Lower lobe of right lung (tissue), 2 donors: ENCODE measurements at places on chromosomes 5 and 9. TPM values are rescaled to one million over a fixed set of nuclear protein-coding genes. Genes with fewer than 3 reads are reported as not detected.
A peak's percentile ranks its signal among the peaks of the same experiment; 100 is the strongest.

- H3K27ac ChIP-seq: no peak overlapping the region
- no peaks in the 10 kb centered on the region for H3K4me1 ChIP-seq
- no peaks in the 10 kb centered on the region for H3K36me3 ChIP-seq
- no peak overlapping the region for H3K4me3 ChIP-seq
These were observed 148.5 kb upstream of the PUM3 start for GRCh38 chr9:2992427-2992826.

- H3K36me3 ChIP-seq: peaks cover 6% of the 10 kb centered on the region
- DNase-seq: peak; percentile 77
- H3K27me3 ChIP-seq: no peaks in the 10 kb centered on the region
- H3K27ac ChIP-seq: no peak overlapping the region
These were observed 31.8 kb upstream of the ORM1 start for GRCh38 chr9:114291064-114291474.

DNA sequence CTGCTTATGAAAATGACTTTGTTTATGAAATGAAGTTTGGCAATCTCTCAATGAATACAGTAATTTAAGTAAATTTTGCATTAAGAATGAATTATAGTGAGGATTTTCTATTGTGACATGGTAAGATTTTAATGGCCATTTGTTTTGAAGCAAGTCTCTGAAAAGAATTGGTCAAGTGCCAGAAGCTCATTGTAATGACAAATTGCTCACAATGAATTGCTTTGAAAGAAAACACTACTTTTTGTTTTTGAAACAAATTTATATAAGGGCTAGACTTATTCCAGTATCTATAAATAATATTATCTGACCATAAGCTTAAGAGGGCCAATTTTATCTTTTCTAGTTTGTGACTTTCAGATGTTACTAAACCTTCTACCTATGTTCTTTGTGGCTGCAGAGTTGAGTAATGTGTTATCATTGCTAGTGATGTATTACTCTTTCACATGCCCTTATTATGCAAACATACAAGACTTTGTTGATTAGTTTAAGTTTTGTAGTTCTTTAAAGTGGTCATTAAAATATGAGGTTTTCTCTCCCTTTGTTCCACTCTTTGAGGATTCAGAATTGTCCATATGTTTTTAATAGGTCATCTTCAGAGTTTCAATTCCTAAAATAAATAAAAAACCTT is 93.0 kb upstream of the ZNF608 start:
- H3K4me1 ChIP-seq: peaks cover 5% of the 10 kb centered on the region
- no peak overlapping the region for H3K4me3 ChIP-seq

- no peak for DNase-seq
- no peaks in the 10 kb centered on the region for H3K36me3 ChIP-seq
- H3K27me3 ChIP-seq: peaks cover 11% of the 10 kb centered on the region
- no peak overlapping the region for H3K4me3 ChIP-seq
- peaks cover 22% of the 10 kb centered on the region for H3K4me1 ChIP-seq
These were observed 21.2 kb downstream of the GADD45G start for GRCh38 chr9:89625721-89626687.

DNA sequence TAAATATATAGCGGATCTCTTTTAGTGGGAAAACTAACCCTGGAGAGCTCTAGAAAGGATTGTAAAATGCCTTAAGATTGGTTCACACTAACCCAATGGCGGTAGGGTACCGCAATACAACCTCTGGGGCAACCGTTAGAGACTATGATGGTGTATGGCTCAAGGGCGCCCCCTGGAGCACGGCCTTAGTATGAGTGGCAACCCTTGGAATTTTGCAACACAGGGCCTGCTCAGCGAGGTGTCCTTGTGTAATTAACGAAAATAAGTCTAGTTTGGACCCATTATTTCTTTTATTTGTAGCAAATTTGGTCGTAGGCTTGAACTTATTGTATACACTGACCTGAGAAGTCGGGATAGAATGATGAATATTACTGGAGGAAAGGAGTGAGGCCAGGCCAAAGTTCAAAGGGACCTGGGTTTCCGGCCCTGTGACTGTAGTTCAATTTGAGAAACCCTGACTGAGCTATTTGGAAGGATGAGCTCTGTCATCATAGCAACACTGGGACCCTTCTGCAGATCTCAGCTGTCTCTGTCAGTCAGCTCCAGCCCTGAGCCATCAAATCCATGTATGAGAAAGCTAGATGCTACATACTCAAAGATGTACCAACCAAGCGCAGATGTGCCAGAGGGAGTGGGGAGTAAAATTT is 54.8 kb downstream of the CAMK4 start:
- no peaks in the 10 kb centered on the region for H3K36me3 ChIP-seq
- DNase-seq: peak; percentile 71
- no peak overlapping the region for H3K27ac ChIP-seq
- no peak overlapping the region for H3K4me3 ChIP-seq
- H3K4me1 ChIP-seq: no peaks in the 10 kb centered on the region
- no peaks in the 10 kb centered on the region for H3K27me3 ChIP-seq

GRCh38 chr9:129719135-129719534 is 33.7 kb downstream of the PTGES start:
- peaks cover 11% of the 10 kb centered on the region for H3K27me3 ChIP-seq
- no peak overlapping the region for H3K27ac ChIP-seq
- DNase-seq: no peak
- H3K4me3 ChIP-seq: no peak overlapping the region
- H3K4me1 ChIP-seq: no peaks in the 10 kb centered on the region
- H3K36me3 ChIP-seq: no peaks in the 10 kb centered on the region

POC5 gene
- 10.7 TPM for total RNA-seq

RNF180 gene
- total RNA-seq: 12.2 TPM

- H3K36me3 ChIP-seq: no peaks in the 10 kb centered on the region
- H3K27me3 ChIP-seq: no peaks in the 10 kb centered on the region
- H3K4me3 ChIP-seq: no peak overlapping the region
- DNase-seq: no peak
- H3K27ac ChIP-seq: no peak overlapping the region
These were observed 125.0 kb downstream of the STARD4 start for GRCh38 chr5:111387361-111387760.

DNA sequence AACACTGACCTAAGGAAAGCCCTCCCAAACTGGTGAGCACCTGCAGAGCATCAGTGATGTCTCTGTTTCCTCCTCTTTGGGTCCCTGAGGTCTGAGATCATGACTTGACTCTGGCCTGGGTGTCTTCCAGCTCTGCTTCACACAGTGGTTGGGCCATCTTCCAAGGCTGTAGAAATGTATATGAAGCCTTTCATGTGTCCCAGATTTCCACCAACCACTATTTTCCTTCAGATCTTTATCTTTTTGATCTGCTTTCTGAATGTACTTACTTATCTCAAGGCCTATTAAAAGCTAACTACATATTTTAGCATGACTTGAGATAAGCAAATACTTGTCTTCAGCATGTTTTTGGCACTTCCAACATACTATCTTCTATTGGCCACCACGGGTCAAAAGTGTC is 47.1 kb downstream of the PRELID2 start:
- H3K4me1 ChIP-seq: peaks cover 7% of the 10 kb centered on the region
- no peak overlapping the region for H3K4me3 ChIP-seq
- H3K27me3 ChIP-seq: no peaks in the 10 kb centered on the region
- H3K36me3 ChIP-seq: no peaks in the 10 kb centered on the region

DNA sequence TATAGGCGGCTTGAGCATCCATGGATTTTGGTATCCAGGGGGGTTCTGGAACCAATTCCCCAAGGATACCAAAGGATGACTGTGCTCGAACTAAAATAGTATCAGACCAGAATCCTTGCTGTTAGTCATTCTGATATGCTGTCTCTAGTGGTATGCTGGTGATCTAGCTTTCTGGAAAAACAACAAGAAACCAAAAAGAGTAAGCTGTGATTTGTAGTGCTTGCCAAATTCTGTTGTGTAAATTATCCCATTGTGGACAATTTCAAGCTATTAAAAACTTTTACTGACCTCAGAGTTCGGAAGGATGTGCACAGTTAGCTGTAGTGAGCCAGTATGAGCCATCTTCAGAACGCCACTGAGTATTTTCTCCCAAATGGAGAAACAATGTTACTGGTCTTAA is 99.0 kb upstream of the FBN2 start:
- H3K4me1 ChIP-seq: no peaks in the 10 kb centered on the region
- DNase-seq: no peak
- no peak overlapping the region for H3K27ac ChIP-seq
- H3K4me3 ChIP-seq: no peak overlapping the region

- no peak overlapping the region for H3K27ac ChIP-seq
- no peaks in the 10 kb centered on the region for H3K36me3 ChIP-seq
- peaks cover 8% of the 10 kb centered on the region for H3K27me3 ChIP-seq
These were observed 31.7 kb upstream of the GAS1 start for GRCh38 chr9:86978922-86979474.

DNA sequence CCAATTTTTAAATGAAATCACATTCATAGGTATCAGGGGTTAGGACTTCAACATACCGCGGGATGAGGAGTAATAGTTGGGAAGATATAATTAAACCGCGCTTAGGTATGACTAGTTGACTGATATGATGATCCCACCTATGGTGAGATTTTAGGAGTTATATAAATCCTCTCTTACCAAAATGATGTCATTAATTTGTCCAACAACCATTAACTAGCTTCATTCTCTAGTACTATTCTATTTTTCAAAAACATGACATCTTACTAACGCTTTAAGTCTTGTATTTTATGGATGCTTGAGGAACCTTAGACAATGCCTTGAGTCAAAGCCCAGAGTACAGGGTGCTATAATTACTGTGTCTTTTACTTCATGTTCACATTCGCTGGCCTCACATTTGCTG is 59.6 kb upstream of the PIK3R1 start:
- no peak overlapping the region for H3K27ac ChIP-seq
- H3K4me3 ChIP-seq: no peak overlapping the region
- no peak for DNase-seq
